Stimulated activated CD4-positive, alpha-beta T cell treated with anti-CD3 and anti-CD28 coated beads, TNF-alpha, amount 100 ng/mL, for 1 hour (primary cell): ENCODE measurements at places on chromosomes 3 and 15.

DNA sequence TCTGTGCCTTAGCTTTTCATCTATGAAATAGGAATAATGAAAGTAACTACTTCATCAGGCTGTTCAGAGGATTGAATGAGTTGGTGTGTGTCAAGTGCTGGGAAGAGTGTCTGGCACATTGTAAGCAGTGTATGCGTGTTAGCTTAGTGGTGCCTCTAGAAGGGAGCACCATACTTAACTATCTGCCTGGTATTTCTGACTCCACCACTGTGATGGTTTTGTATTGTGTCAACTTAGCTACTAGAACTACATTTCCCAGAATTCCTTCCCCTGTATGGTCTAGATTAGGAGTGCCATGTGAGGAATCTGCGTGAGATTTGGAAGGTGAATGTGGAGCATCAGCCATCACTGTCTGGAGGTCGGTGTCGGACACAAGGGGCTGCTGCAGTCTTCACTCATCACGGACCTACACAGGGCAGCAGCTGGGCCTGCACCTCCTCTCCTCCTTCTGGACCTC, 115.4 kb upstream of the GALNT15 start:
- no peak for DNase-seq

- no peak for DNase-seq
These were observed 246.9 kb upstream of the LRTM1 start for GRCh38 chr3:55174747-55175146.

DNA sequence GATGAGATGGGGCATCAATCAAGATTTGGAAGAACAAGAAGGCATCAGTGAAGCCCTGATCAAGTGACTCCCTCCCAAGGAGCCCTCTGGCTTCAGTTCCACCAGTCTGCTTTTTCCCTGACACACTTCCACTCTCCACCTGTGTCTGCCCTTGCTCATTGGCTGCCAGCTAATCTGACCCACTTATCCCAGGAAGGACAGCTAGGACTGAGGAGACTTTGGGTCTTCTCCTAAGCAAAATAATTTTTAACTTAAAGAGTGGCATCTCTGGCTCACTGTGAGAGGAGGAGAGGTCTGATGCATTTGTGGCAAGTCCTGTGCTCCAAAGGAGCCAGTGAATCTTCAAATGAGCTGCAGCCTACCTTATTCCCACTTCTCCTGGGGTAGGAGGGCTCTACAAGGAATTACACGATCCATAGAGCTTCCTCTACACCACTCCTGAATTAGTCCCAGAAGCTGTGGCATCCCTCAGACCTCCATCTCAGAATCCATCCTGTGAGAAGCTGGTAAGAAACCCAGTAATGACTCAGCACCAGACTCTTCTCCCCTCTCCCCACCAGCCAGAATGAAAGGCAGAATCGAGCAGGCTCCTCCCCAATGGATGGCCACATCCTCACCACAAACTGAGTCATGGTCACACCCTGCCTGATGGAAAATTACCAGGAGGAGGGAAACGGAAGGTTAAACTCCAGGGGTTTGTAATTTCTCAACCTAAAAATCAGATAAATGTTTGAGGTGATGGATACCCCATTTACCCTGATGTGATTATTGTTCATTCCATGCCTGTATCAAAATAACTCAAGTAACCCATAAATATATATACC, 6.3 kb upstream of the PKM start:
- DNase-seq = no peak

DNA sequence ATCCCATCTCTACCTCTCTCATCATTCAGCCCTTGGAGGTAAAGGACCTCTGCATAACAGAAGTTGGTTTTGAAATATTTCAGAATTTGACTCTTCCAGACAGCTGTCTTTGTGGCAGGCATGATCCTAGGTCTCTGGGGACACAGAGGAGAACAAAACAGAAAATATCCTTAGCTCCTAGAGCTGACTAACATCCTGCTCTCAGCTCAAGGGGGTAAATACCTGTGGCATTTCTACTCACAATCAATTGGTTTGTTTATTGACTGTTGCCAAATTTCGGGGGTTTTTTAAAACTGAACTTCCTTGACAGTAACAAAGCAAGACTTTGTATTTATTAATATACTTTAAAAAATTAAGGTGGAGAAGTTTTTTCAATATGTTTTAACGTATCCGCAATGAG, 78.8 kb downstream of the EOMES start:
- no peak for DNase-seq

- DNase-seq = no peak
These were observed 83.1 kb downstream of the CACNA1D start for GRCh38 chr3:53577506-53577905.

DNA sequence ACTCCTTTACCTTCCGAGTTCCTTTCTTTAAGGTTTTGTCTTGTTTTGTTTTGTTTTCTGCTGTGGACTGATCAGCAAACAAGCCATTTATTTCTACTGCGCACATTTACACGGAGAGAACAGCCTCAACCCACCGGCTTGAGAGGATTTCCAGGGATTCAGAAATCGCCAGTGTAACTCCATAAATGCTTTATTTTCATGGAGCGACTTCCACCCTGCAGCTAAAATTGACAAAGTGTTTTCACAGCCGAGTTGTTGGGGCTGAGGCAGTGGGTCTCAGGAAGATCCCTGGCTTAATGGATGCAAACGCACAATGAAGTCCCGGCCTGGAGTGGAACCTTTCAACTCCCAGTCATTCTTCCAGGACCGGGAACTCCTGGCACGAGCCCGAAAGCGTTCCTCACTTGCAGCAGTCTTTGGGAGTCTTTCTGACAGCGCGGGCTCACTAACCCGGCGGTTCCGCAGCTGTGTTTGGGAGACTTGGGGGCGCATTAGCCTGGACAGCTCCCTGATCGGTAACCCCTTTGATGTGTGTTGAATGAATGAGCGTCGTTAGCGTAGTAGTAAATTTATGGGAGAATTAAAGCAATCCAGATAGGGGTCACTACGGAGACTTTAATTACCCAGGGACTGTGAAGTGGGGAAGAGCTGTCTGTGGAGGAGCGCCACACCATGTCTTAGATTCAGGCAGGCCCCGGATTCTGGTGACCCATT, 785 bp upstream of the MYRIP start:
- no peak for DNase-seq

- DNase-seq = no peak
These were observed 72.5 kb upstream of the ADAMTSL3 start for GRCh38 chr15:83581381-83581780.

DNA sequence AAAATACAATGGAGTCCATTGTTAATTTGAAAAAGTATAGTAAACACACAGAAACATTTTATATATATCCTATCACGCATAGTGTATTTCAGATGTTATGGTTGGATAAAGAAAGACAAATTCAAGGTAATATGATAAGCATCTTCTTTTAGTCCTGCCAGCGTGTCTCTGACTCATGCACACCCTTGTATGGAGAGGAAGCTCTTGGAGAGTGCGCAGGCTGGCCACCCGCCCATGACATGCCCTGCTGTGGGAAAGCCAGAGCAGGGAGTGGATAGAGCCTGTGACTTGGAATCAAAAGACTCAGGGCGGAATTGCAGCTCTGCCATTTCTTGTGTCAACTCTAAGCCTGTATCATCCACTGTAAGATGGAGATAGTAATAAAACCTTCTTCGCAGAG, 23.0 kb upstream of the COPG1 start:
- no peak for DNase-seq

DNA sequence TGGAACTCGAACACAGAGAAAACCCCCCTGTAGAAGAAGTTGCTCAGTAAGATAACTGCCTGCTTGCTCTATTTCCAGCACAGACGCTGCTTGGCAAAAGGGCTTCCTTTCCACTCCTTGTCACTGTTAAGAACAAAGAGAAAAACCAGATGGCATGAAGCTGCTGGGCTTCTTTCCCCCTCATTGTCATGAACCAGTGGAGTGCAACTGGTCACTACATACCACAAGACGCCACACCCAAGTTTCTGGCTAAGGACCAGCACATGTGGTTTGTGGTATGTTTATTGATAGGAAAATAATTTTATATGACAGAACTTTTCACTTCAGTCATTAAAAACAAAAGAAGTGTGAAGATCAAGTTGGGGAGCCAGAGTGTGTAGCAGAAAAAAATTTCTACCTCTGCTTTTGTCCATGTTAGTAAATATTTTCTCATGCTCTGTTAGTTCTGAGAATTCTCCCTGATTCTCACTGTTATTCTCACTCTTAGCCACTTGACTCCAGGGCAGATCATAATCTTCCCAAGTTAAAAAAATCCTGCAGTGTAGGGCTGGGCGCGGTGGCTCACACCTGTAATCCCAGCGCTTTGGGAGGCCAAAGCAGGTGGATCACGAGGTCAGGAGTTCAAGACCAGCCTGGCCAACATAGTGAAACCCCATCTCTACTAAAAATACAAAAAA, 37.9 kb downstream of the CLK3 start:
- DNase-seq = no peak

DNA sequence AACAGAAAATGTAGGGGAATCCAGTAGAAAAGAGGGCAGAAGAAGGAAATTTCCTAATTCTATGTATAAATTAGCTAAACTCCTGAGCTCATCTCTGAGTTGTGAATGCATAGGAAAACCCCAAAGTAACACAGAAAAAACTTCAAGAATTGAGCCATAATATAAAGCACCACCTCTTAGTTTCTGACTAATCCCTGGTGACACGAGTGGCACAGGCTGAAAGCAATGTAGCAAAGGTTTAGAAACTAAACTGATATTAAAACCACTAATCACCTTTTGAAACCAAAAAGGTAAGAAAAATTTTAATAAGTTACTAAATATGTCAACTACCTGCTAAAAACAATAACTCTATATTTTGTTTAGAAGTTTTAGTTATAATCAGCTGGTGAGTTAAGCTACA, 255.6 kb upstream of the NECTIN3 start:
- no peak for DNase-seq

GRCh38 chr3:195247086-195247862, 23.7 kb downstream of the XXYLT1 start:
- DNase-seq = no peak

DNA sequence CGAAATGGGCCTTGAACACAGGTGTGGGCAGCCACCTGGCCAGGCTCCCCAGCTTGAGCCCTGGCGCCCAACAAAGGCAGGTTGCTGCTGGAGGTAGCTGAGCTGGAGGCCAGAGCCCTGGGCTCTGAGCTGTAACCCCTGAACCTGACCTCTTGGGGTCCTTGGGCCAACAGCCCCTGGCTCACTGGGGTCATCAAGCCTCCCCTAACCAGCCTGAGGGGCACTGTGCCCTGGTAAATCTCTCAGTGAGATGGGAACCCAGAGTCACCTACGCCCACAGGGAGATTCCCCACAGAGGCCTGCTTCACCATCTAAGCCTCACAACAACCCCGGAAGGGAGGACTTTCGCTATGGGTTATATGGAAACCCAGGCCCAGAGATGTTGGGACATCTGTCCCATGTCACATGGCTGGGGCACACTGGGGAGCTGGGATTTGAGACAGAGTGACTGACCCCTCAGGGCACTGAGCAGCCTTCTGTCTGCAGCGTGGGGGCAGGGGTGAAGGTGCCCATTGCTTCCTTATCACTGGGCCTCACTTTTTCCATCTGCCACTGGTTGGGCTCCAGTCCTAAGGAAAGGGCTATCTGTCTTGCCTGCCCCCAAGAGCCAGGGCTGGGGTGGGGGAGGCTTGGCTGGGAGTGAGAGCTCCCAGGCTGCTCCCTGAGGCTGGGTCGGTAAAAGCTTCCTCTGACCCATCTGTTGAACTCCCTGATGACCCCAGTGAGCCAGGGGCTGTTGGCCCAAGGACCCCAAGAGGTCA, 59.1 kb downstream of the IQSEC1 start:
- DNase-seq = no peak

DNA sequence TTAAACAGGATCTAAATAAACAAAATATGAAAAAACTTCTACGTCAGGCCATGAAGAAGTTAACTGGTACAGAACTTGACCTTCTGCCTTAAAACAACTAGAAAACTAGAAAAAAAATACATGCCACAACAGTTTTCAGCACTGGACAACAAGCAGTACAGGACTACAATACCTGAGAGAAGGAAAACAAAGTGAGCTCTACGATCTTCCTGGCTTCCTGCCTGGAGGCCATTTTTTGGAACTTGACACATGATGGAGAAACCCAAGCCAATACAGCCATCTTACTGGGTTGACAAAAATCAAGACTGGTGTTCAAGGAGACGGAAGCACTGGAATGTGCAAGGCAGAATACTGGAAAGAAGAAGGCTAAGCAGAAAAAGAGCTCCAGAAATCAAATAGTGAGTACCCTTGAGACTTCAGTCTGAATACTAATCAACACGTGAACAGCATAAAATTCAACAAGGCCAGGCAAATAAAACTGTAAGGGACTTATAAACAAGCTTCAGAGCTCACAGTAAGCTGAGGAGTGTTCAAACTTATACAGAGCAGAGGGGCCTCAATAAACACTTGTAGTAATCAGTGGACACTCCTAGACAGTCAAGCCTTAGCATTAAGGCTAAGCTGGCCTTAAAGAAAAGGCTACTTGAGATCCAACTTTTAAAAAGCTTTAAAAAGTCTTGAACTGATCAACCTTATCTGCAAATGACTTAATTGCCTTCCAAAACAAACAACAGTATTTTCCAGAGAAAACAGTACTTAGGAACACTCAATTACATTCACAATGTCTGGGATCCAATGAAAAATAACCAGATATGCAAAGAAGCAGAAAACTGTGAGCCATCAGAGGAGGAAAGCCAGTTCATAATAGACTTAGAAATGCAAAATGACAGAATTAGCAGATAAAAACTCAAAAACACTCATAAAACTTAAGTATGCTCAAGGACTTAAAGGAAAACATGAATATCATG, 63.2 kb downstream of the DLG1 start:
- DNase-seq = no peak

- DNase-seq = no peak
These were observed 569.0 kb downstream of the NTRK3 start for GRCh38 chr15:87687523-87687870.

DNA sequence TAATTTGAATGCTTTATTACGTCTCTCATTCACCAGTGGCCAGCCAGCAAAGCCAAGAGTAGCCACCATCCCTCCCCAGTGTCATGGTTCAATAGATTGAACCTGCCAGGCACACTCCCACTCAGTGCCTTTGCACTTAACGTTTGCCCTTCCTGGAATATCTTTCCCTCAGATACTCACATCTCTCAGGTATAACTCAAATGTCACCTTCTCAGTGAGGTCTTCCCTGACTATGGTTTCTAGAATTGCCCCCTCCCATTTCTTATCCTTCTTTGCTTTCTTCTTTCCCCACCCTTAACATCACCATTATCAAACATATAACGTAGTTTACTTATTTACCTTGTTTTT, 293.8 kb downstream of the LRTM1 start:
- DNase-seq = no peak

DNA sequence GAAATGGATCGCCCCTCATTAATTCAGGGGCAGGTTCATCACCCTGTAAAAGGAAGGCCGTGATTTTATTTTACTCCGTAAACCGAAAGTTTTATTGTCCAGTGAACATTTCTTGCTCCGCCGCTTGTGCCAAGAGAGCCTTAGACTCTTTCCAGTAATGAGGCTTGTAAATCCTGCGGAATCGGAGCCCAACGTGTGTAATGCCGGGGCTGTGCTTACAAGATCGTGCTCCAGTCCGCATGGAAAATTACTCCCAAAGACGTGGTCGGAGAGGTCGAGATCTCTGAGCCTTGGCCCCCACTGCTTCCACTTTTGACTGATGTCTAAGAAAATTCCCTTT, 649 bp upstream of the PLOD2 start:
- DNase-seq = no peak
